ENCODE measurements at places on chromosomes 1 and 21.

DNA sequence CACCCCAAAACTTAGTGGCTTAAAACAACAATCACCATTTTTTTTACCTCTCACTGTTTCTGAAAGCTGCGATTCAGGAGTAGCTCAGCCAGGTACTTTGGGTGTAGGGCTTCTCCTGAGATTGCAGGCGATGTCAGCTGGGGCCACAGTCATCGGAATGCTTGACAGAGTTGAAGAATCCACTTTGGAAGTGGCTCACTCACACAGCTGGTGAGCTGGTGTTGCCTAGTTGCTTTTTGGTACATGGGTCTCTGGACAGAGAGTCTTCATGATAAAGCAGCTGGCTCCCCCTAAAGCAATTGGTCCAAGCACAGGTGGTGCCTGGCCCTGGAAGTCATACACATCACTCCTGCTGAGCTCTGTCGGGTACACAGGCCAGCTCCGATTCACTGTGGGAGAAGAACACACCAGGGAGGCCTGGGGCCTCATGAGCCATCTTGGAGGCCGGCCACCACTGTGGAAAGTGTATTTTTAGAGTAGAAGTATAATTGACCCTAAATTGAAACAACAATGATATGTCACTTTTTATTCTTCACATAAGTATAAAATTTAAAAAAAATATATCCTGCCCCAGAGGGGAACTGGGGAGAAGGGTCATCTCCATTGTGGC, 75.2 kb upstream of the GALNT2 start:
- H3K27me3 ChIP-seq, result peaks cover 6% of the 10 kb centered on the region
- H3K4me1 ChIP-seq, result peaks cover 8% of the 10 kb centered on the region
- no peak overlapping the region for H3K4me3 ChIP-seq
- H3K27ac ChIP-seq, result no peak overlapping the region
- DNase-seq, result no peak

DNA sequence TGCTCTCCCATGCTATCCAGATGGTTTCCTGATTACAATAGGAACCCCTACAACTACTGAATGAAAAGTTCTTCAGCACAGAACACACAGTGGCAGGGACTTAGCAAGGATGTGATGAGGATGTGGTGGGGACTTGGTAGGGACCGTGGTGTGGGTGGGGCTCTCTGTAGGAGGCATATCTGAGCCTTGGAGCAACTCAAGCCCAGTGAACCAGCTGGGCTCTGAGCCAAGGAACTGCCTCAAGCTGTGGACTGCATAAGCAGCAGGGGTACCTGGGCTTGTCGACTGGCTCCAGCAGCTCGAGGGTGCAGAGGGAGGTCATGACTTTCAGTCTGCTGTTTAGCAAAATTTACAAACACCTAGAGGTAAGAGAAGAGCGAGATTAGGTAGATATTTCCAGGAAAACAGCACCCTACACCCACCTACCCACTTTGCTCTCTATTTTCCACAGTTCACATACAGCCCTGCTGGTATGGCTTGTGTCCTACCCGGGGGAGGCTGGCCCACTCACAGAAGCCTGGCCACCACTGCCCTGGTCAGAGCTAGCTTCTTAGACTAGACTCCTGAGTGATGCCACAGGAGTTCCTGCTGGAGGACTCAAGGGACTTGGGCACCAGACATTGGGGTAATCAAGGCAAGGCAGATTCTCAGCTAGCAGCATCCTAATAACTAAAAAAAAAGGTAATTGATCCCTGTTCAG, 86.8 kb upstream of the GCLM start:
- H3K27ac ChIP-seq, result no peak overlapping the region
- DNase-seq, result no peak
- H3K27me3 ChIP-seq, result peaks cover 8% of the 10 kb centered on the region
- H3K4me3 ChIP-seq, result no peak overlapping the region
- no peaks in the 10 kb centered on the region for H3K4me1 ChIP-seq

DNA sequence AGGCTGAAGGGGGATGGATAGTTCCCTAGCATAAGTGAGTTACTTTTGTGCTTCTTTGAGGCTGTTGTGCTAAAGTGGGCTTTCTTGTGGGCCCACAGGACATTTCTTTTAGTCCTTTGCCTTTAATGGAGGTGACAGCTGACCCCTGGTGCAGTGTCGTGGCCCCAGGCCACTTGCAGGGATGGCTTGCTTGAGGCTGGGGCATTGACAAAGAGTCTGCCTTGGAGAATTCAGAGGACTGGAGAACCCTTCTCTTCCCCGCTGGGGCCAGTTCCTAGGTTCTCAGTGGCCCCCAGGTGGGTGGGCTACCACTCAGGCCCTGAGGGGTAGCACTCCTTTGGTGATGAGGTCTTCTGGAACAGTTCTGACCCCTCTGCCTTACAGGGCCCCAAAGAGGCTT, 12.8 kb downstream of the ABCG1 start:
- peaks cover 21% of the 10 kb centered on the region for H3K36me3 ChIP-seq
- no peak overlapping the region for H3K4me3 ChIP-seq
- no peaks in the 10 kb centered on the region for H3K27me3 ChIP-seq
- no peak overlapping the region for H3K27ac ChIP-seq
- H3K4me1 ChIP-seq, result peaks cover 90% of the 10 kb centered on the region
- no peak for DNase-seq

- no peak overlapping the region for H3K27ac ChIP-seq
- H3K27me3 ChIP-seq, result no peaks in the 10 kb centered on the region
- DNase-seq, result no peak
- no peaks in the 10 kb centered on the region for H3K4me1 ChIP-seq
Observed at GRCh38 chr21:40453183-40453582, 393.8 kb downstream of the DSCAM start.

DNA sequence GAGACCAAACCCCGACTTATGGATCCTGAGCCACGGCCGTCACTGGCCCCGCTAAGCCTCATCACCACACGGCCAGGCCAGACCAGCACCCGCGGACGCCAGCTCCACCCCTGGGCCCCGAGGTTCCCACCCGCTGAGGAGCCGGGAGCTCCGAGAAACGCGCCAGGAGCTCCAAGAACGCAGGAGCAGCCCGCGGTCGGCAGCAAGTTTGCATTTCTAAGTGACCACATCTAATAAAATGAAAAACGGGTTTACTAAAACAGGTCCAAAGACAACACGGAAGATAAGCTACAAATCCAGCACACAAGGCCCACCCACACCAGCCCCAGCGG, 8.1 kb upstream of the C1QTNF12 start:
- H3K27ac ChIP-seq, result no peak overlapping the region
- no peaks in the 10 kb centered on the region for H3K27me3 ChIP-seq
- H3K4me3 ChIP-seq, result no peak overlapping the region
- peaks cover 55% of the 10 kb centered on the region for H3K36me3 ChIP-seq
- DNase-seq, result no peak

GRCh38 chr1:21335750-21336224, 45.5 kb upstream of the ECE1 start:
- H3K4me1 ChIP-seq, result peaks cover 89% of the 10 kb centered on the region
- peak overlapping the region; percentile 94 for H3K27ac ChIP-seq

DNA sequence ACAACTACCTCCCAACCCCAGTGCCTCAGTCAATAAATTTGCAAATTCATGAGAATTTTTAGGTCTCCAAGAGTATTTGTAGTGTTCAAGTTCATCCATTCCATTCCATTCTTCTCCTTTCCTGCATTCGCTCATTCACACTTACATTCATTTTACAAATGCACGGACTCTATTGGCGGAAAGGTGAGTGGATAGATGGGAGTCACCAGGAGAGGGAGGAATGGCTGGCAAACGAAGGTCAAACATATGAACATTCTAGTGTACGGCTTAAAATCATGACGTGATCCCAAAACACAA, 2.5 kb downstream of the LORICRIN start:
- H3K4me1 ChIP-seq, result peaks cover 32% of the 10 kb centered on the region
- H3K27ac ChIP-seq, result peak overlapping the region; percentile 91
- peaks cover 23% of the 10 kb centered on the region for H3K27me3 ChIP-seq

DNA sequence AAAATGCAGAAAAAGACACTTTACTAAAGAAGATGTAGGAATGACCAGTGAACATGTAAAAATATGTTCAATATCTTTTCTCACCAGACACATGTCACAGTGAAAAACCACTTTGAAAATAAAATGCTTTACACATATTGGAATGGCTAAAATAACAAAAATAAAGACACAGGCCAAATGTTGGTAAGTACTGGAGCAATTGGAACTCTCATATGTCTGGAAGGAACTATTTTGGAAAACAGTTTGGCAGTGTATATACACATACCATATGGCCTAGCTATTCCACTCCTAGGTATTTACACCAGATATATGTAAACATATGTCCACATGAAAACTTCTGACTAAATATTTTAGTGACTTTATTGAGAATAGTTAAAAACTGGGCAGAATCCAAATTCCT, 927.2 kb downstream of the BRINP3 start:
- no peak for DNase-seq
- H3K27ac ChIP-seq, result no peak overlapping the region
- H3K4me3 ChIP-seq, result no peak overlapping the region
- H3K27me3 ChIP-seq, result no peaks in the 10 kb centered on the region
- no peaks in the 10 kb centered on the region for H3K36me3 ChIP-seq
- no peaks in the 10 kb centered on the region for H3K4me1 ChIP-seq

DNA sequence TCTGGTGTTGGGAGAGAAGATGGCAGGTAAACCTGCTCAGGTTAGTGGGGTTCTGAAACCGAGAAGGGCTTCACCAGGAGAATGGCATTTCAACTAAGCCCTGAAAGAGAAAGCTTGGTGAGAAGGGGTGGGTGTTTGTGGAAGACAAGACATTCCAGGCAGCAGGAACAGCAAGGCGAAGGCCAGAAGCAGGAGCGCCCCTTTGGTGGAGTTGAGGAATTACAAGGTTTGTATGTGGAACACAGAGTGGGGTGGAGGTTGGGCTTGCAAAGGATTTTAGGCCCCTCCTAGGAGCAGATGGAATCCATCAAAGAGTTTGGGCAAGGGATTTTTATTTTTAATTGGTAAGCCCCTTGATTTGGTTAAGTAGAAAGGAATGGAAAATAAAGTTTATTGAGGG, 24.8 kb upstream of the ELOA start:
- H3K4me3 ChIP-seq, result no peak overlapping the region
- H3K4me1 ChIP-seq, result peaks cover 53% of the 10 kb centered on the region
- peaks cover 2% of the 10 kb centered on the region for H3K36me3 ChIP-seq
- DNase-seq, result no peak

- no peak overlapping the region for H3K27ac ChIP-seq
- no peak for DNase-seq
- H3K4me3 ChIP-seq, result no peak overlapping the region
- no peaks in the 10 kb centered on the region for H3K27me3 ChIP-seq
Observed at GRCh38 chr1:115462566-115463076, 124.6 kb upstream of the NGF start.

DNA sequence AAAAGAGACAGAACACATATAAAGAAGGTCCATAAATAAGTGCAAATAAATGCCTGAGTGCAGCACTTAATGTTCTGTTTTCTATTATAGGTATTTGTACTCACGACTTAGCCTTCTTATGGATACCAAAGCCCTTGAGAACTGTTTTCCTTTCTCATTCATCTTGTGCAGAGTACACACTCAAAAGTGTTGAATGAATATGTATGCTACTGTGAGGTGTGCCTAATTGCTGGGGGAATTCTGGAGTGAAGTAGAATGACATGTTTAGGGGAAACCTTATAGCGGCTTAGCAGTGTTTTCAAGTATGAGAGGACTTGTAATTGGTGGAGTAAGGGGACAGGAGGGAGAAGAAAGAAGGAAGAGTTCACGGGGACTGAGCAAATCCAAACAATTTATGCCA, 157.6 kb downstream of the CACNA1E start:
- H3K36me3 ChIP-seq, result no peaks in the 10 kb centered on the region
- no peak for DNase-seq
- H3K27me3 ChIP-seq, result peaks cover 25% of the 10 kb centered on the region
- H3K4me1 ChIP-seq, result no peaks in the 10 kb centered on the region

GRCh38 chr1:184296466-184297243, 90.2 kb upstream of the C1orf21 start:
- H3K4me1 ChIP-seq, result no peaks in the 10 kb centered on the region
- no peaks in the 10 kb centered on the region for H3K27me3 ChIP-seq
- DNase-seq, result no peak
- no peak overlapping the region for H3K4me3 ChIP-seq

DNA sequence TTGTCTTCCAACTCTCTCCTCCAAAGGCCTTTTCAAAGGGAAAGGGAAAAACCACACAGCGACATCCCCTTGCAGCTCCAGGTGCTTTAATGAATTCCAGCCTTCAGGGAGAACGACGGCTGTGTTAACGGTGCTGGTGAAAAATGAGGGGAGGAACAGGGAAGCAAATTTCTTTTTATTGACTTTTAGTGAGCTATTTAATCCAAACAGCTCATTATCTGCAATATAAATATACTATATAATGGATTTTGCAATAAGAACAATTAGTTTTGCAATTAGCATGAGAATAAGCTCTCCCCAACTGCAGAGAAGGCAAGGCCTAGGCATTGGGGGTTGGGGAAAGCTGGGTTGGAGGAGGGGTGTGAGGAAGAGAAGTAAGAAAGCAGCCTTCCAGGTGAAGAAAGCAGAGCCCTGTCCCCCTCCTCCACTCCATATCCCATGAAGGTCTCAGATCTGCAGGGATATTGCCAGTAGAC, 159.0 kb upstream of the ZC3H12A start:
- no peak overlapping the region for H3K4me3 ChIP-seq
- H3K36me3 ChIP-seq, result no peaks in the 10 kb centered on the region
- H3K27me3 ChIP-seq, result peaks cover 62% of the 10 kb centered on the region
- peaks cover 25% of the 10 kb centered on the region for H3K4me1 ChIP-seq
- H3K27ac ChIP-seq, result no peak overlapping the region
- no peak for DNase-seq

DNA sequence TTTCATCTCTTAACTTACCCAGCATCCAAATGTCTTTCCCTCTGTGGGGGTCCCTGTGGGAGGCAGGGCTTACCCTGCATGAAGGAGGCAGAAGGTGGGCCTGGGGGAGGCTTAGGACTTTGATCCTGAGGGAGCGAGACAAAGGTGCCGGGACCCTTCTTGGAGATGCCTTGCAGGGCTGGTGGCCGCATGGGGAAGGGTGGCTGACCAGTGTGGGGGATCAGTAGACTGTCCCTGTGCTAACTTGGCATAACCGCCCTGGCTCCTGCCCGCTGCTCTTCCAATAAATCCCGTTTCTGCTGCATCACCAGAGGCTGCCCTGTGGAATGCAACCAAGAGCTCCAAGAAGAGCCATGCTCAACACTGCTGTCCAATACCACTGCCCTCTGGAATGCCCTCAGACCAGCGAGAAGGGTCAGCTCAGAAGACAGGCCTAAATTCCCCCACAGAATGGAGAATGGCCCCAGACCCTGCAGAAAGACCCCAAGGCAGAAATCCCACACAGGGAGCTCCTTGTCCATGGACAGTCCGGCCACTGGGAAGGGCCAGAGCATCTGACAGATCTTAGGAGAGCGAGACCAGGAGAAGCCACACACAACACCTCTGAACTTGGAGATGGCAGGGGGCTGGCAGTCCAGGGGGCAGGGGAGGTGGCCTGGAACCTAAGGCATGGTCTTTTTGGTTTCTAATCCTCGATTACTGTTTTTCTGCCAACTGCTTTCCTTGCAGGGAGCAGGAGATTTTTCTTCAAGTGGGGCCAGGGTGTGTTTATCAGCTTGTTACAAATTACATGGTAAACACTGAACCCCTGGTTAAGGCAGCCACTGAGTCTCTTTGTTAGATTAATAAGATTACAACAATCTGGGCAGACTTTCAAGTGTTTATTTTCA, 46.7 kb upstream of the DMRTB1 start:
- no peaks in the 10 kb centered on the region for H3K36me3 ChIP-seq
- H3K27me3 ChIP-seq, result peaks cover 22% of the 10 kb centered on the region
- H3K27ac ChIP-seq, result peak overlapping the region; percentile 24
- no peak overlapping the region for H3K4me3 ChIP-seq
- DNase-seq, result no peak
- H3K4me1 ChIP-seq, result no peaks in the 10 kb centered on the region
